Right forelimb (tissue), 1 donor: ENCODE measurements at places on chromosomes 3 and 15.

- DNase-seq, result no peak
Measured at GRCh38 chr15:67828969-67829646, 3.8 kb downstream of the SKOR1 start.

DNA sequence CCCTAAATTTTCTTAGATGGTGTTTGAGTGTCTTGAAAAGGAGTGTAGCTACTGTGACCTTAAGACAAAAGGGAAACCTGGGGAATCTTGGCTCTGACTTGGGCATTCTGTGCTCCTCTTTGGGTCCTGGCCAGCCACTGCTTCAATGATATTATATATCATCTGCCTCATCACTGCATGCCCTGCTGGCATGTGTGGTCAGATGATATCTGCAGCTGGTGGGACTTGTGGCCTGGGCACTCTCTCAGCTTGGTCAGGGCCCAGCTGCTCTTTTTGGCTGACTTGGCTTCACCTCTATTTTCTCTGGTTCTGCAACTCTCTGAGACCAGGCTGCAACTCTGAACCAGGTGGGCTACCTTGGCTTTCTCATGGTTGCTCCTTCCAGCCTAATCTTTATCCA lies 446.1 kb upstream of the RARB start:
- no peak for DNase-seq

- no peak for DNase-seq
Measured at GRCh38 chr15:101431301-101431700, 58.2 kb downstream of the PCSK6 start.

- DNase-seq, result peak; percentile 42
Measured at GRCh38 chr15:90200534-90201129, 498 bp upstream of the SEMA4B start.

DNA sequence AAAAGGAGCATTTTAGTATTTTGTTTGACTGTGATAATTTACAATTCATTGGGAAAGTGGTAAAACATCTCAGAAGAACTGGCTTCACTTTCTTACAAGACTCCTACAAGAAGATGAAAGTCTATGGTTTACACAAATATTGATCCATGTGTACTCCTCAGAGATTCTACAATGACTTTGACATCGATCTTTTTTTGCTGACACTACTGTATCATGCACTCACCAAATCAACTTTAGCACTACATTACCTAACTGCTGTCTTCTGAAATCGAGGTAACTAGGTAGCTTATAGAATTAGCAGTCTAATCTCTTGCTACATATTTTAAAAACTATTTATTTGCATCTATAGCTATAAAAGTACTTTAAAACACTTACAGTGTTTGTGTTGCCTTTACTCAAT lies 757.6 kb downstream of the TBL1XR1 start:
- no peak for DNase-seq

- DNase-seq, result no peak
Measured at GRCh38 chr3:87076946-87077345, 86.0 kb upstream of the VGLL3 start.

DNA sequence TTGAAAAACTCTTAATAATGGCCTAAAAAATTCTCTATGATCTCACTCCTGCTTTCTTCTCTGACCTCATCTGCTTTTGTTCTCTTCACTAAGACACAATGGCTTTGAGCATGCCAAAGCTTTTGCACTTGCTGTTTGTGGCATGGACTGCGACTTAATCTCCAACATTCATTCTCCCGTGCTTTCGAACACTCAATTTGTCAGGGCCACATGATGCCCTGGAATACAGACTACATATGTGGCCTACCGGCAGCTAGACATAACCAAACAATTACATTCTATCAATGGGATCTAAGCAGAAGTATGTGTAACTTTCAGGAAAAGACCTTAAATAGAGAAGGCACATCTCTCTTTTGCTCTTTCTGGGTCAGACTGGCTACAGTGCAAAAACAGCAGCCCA lies 506.5 kb downstream of the MAGI1 start:
- DNase-seq, result no peak

DNA sequence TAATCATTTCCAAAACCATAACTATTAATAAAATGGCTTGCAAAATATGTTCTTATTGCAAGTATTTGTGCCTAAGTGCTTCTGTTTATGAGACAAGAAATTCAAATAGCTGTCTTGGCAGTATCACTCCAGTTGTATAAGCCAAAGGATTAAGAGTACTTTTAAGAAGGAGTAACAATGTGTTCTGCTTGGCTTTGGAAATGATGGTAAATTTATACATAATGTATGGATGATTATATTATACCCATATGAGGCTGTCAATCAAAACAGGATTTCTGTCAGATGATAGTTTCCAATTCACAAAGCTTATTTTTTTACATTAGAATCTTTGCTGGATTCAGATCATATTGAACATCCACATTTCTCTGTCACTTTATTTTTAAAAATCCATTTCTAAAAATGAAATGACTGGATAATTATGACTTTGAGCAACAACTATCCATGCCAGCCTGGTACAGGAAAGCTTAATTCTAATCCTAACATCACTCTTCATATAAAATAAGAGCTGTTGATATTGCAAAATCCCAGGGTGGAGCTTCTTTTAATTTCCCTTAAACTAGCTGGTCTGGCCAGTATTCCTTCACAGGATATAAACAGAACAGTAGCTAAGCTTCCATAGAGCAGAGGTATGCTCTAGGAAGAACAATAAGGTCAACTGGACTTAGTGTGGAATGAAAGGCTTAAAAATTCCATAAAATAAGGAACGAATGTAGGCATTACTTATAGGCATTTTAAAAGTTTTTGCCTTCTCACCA lies 30.0 kb upstream of the ZNF280D start:
- no peak for DNase-seq

DNA sequence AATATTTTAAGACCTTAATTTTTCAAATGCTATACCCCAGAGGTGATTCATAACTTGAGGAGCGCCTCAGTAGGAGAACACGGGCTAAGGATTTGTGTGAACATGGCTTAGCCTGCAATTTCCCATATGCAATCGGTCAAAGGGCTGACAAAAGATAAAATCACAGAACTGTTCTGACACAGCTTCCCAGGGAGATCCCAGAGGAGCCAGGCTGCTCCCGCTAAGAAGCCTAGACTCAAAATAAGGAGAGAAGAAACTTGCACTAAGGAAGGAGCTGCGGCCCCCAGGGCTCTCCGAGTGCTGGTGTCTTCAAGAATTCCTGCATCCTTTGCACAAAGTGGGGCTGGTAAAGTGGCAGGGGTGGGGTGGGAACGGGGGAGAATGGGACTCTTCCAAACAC lies 106.3 kb upstream of the DLG1 start:
- no peak for DNase-seq

DNA sequence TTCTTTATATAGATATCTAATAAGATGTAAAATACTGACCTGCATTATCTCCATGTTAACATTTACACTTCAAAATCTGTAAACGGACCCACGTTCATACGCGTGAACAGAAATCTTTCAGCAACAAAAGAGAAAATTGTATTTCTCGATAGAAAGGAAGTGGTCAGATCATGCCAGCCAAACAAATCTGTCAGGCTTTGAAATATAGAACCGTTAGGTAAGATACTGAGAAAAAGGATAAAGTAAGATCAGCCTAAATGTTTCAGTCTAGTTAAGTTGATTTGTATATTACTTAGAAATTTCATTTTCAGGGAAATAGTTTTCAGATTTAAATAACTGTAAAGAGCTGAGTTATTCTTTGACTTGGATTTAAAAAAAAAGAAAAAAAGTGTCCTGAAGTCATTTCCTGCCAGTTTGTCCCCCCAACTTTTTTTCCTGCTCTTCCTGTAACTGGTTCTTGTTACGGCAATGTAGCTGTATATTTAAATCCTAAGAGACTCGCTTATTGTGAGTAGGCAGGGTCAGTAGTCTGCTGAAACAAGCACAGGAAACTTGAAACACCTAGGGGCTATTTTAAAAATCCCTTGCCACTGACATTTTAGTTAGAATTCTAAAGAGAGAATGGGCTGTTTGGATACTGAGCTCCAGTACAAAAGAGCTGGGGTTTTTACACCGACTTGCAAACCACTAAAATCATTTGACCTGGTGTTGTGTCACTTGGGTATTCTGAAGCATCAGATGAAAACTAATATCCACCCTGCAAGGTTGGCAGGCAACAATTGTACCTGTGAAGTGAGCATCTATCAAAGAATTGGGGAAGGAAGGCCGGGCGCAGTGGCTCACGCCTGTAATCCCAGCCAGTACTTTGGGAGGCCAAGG lies 237.5 kb downstream of the UBE2E2 start:
- no peak for DNase-seq

- no peak for DNase-seq
Measured at GRCh38 chr3:101189796-101190195, 130.6 kb downstream of the IMPG2 start.

GRCh38 chr3:168707900-168708299 lies 612.2 kb upstream of the GOLIM4 start:
- DNase-seq, result no peak

- DNase-seq, result no peak
Measured at GRCh38 chr15:71414853-71415252, 299.6 kb downstream of the THSD4 start.

GRCh38 chr3:37992271-37993066 lies 1.9 kb downstream of the VILL start:
- peak; percentile 41 for DNase-seq

GRCh38 chr3:178584722-178585380 lies 48.6 kb downstream of the KCNMB2 start:
- DNase-seq, result no peak

DNA sequence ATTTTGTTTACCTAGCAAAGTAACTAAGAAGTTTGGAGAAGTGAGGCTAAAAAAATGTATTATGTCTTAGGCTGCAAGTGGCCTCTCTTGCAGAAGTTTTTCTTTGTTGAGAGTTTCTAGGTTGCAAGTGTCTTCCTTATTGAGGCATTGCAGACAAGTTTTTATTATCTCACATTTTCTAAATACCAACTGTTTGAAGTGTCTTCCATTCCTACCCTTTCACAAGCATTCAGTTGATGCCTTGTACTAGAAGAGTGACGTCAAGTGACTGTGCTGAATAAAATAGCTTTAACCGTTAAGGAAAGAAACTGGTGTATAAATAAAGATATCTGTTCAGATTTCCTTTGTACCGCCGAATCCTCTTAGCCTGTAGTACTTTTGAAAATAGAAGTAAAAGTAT lies 123.3 kb downstream of the ALCAM start:
- no peak for DNase-seq

- no peak for DNase-seq
Measured at GRCh38 chr3:114587986-114588385, 294.2 kb downstream of the TIGIT start.
